B cell (primary cell): ENCODE measurements at places on chromosomes 13 and 19. TPM values are rescaled to one million over a fixed set of nuclear protein-coding genes. Genes with fewer than 3 reads are reported as not detected.

GRCh38 chr13:78137404-78138142, 218.9 kb upstream of the EDNRB start:
- H3K4me1 ChIP-seq: peaks cover 7% of the 10 kb centered on the region
- no peak overlapping the region for H3K27ac ChIP-seq
- H3K36me3 ChIP-seq: no peaks in the 10 kb centered on the region
- peak; percentile 65 for DNase-seq

DNA sequence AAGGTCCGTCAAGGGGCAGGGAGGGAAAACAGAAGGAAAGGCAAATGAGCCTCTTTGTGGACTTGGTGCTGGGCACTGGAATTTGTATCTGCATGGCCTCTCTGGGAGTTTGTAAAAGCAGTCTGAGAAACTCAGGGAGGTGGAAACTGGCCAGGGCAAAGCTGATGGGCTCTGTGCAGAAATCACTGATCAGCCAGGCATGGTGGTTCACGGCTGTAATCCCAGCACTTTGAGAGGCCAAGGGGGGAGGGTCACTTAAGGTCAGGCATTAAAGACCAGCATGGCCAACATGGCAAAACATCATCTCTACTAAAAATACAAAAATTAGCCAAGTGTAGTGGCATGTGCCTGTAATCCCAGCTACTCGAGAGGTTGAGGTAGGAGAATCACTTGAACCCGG, 369.9 kb upstream of the ZNF507 start:
- no peaks in the 10 kb centered on the region for H3K4me1 ChIP-seq
- H3K27ac ChIP-seq: no peak overlapping the region
- no peak overlapping the region for H3K4me3 ChIP-seq
- no peaks in the 10 kb centered on the region for H3K27me3 ChIP-seq
- DNase-seq: no peak

DNA sequence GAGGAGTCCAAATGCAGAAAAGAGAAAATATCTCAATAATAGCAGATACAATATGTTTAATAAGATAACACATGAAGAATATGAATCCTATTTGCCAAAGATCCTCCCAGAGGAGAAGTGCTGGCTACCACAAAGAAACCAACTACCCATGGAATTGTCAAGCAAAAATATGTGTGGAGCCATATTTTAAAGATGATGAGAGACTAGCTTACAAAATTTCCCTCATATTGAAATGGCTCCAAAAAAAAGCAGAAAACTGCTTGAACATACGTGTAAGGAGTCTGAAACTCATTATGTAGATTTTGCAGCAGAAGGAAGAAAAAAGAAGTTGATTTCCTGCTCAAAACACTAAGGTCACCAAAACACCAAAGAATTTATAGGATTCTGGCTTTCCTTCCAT, 94.2 kb downstream of the USP12 start:
- DNase-seq: no peak
- H3K27ac ChIP-seq: no peak overlapping the region
- no peaks in the 10 kb centered on the region for H3K27me3 ChIP-seq
- H3K4me1 ChIP-seq: no peaks in the 10 kb centered on the region
- H3K36me3 ChIP-seq: peaks cover 9% of the 10 kb centered on the region

GRCh38 chr19:8589177-8589714, 12.0 kb upstream of the MYO1F start:
- H3K4me1 ChIP-seq: peaks cover 17% of the 10 kb centered on the region
- H3K4me3 ChIP-seq: no peak overlapping the region
- H3K36me3 ChIP-seq: no peaks in the 10 kb centered on the region
- no peak overlapping the region for H3K27ac ChIP-seq
- peaks cover 27% of the 10 kb centered on the region for H3K27me3 ChIP-seq

DNA sequence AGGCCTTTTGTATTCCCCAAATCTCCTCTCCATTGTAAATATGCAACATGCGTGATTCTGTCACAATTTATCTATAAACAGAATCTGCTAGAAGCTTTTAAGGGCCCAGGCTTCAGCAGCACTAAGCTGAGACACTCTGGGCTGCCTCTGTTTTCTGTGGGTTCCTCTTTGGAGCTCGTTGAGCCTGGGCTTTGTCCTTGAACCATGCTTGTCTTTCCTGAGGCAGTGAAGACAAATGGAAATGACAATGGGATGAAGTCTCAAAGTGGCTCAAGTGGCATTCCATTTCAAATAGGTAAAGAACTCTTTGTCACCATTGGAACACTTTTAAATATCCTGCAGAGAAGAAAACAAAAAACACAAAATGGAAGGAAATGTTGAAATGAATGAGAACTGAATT, 40.3 kb downstream of the RASL11A start:
- no peaks in the 10 kb centered on the region for H3K36me3 ChIP-seq
- H3K27ac ChIP-seq: no peak overlapping the region
- H3K4me3 ChIP-seq: no peak overlapping the region

DNA sequence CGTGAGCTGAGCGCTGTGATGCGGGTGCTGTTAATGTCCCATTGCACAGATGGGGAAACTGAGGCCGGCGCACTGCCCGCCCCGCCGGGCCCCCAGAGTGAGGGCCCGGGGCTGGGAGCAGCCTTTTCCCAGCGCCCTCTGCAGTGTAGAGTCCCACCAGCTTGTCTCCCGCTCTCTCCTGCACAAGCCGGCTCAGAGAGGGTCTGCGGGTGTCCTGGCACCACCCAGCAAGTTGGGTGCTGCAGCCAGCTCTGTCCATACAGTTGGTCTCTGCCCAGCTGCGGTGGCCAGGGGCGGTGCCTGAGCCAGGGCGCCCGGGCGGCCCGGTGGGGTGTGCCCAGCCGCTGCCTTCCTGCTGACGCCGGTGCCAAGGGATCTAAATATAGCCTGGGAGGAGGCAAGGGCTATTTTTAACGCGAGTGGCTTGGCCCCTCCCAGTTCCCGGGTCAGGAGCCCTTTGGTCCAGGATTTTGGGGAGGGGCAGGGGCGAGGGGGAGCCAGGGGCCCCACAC, 19.3 kb downstream of the GADD45B start:
- H3K4me3 ChIP-seq: peak overlapping the region; percentile 12
- peaks cover 27% of the 10 kb centered on the region for H3K4me1 ChIP-seq
- H3K27me3 ChIP-seq: peaks cover 41% of the 10 kb centered on the region

DNA sequence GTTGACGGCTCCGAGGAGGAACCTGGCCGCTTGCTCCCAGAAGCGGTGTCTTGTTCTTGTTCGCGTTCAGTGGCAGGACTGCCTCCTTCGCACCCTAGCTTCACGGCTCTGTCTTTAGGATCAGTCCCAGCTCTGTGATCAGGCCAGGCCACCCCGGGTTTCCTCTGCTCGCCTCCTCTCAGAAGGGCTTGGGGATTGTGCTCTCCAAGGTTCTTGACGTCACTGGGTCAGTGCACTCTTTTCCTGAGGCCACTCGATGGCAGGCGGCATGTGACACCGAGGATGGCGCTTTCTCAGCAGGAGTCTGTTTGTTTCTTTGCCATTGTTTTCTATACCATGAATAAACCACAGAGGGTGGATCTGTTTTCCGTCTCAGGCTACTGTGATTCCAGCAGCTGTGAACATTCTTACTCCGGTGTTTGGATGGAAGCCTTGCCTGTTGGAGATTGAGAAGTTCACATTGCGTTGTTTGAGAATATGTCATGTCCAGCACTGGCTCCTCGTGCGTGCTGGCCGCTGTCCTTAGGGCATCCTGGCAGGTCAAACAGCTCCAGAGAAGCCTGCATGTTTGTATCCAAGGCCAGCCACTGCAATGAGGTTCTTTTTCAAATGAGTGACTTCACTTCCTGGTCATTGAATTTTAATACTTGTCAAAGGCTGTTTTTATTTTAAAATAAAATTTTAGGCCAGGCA, 44.5 kb downstream of the SLC7A9 start:
- no peaks in the 10 kb centered on the region for H3K36me3 ChIP-seq
- no peaks in the 10 kb centered on the region for H3K4me1 ChIP-seq
- H3K27ac ChIP-seq: no peak overlapping the region
- no peak overlapping the region for H3K4me3 ChIP-seq

DNA sequence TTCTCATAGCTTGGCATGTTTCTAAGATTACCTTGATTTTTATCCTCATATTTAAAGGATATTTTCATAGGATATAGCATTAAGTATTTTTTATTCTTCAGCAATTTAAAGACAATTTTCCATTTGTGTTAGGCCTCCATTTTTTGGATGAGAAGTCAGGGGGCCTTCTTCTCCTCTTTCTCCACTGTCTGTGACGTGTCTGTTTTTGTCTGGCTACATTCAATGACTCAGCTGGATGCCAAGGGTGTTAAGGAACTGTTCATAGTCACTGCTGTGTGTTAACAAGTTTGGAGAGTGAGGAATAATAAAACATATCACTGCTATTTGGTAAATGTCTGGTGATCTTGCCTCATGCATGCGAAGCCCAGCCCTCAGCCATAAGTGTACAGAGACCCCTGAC, 36.4 kb downstream of the ZNF582 start:
- no peaks in the 10 kb centered on the region for H3K4me1 ChIP-seq
- DNase-seq: no peak
- no peak overlapping the region for H3K4me3 ChIP-seq
- no peaks in the 10 kb centered on the region for H3K27me3 ChIP-seq

DNA sequence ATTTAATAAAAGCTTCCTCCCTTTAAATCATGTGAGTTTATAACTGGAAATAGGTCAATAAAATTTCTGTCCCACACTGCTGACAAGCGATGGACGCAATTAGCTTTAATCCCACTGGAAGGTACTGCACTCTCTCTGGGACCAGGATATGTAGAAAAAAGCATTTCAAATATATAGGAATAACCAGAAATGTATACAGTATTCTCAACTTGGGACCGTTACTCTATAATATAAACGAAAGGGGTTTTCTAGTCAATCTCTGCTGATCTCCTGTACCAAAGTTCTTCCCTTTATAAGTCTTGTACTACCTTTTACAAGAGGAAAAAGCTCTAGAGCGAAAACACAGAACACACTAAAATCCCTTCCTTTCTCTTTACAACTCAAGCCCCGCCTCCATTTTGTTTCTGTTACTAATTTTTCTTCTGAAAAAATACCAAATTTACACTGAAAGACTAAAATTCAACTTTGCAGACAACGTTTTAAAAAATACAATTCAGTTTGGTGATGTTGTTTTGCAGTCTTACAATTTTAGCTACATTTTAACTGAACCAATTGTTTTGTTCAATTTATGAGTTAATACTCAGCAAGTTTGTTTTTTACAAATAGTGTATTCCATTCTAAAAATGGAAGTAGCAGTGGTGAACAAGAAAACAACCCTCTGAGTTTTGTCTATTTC, 1.7 kb upstream of the USPL1 start:
- DNase-seq: peak; percentile 64
- H3K4me3 ChIP-seq: peak overlapping the region; percentile 98
- no peaks in the 10 kb centered on the region for H3K36me3 ChIP-seq
- no peaks in the 10 kb centered on the region for H3K27me3 ChIP-seq
- peaks cover 49% of the 10 kb centered on the region for H3K4me1 ChIP-seq

- H3K4me1 ChIP-seq: no peaks in the 10 kb centered on the region
- DNase-seq: no peak
- H3K4me3 ChIP-seq: no peak overlapping the region
- no peak overlapping the region for H3K27ac ChIP-seq
Measured at GRCh38 chr19:40539070-40539469, 37.6 kb upstream of the SHKBP1 start.

- no peaks in the 10 kb centered on the region for H3K36me3 ChIP-seq
- no peaks in the 10 kb centered on the region for H3K4me1 ChIP-seq
- H3K27ac ChIP-seq: no peak overlapping the region
- no peaks in the 10 kb centered on the region for H3K27me3 ChIP-seq
Measured at GRCh38 chr13:78976696-78977095, 317.7 kb upstream of the OBI1 start.

GRCh38 chr13:22278336-22278929, 607.6 kb downstream of the FGF9 start:
- no peak overlapping the region for H3K27ac ChIP-seq
- H3K4me1 ChIP-seq: no peaks in the 10 kb centered on the region
- no peaks in the 10 kb centered on the region for H3K27me3 ChIP-seq
- peak; percentile 75 for DNase-seq
- H3K36me3 ChIP-seq: no peaks in the 10 kb centered on the region
- H3K4me3 ChIP-seq: no peak overlapping the region

GRCh38 chr19:34363930-34364329, 1.1 kb upstream of the GPI start:
- no peaks in the 10 kb centered on the region for H3K27me3 ChIP-seq
- no peak for DNase-seq
- no peak overlapping the region for H3K4me3 ChIP-seq
- no peak overlapping the region for H3K27ac ChIP-seq
- H3K36me3 ChIP-seq: peaks cover 22% of the 10 kb centered on the region
- peaks cover 34% of the 10 kb centered on the region for H3K4me1 ChIP-seq

GRCh38 chr13:82614086-82614485, 1268.2 kb downstream of the SLITRK1 start:
- no peak overlapping the region for H3K27ac ChIP-seq
- H3K27me3 ChIP-seq: no peaks in the 10 kb centered on the region
- DNase-seq: no peak
- H3K4me3 ChIP-seq: no peak overlapping the region
- no peaks in the 10 kb centered on the region for H3K36me3 ChIP-seq
- H3K4me1 ChIP-seq: no peaks in the 10 kb centered on the region

DNA sequence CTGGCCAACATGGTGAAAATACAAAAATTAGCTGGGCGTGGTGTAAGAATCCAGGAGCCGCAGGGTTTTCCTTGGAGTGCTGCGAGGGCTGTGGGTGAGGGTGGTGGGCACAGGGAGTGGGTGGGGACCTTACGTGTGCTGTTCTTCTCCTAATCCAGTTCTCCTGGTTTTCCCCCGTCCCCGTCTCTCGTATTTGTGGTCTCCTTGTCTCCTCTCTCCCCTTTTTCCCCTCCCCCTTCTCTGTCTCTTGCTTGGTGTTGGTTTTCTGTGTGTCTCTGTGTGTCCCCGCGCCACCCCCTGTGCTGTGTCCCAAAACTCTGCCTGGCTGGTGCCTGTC, 1.7 kb downstream of the SELENOW start:
- DNase-seq: no peak
- H3K36me3 ChIP-seq: no peaks in the 10 kb centered on the region
- H3K27me3 ChIP-seq: no peaks in the 10 kb centered on the region
- peaks cover 19% of the 10 kb centered on the region for H3K4me1 ChIP-seq

Gene LILRA5
- 0.46 TPM in 1 of 2 replicates, not detected in the other for total RNA-seq

Gene ZNF681
- total RNA-seq: 6.2 and 8.5 TPM in 2 replicates

DNA sequence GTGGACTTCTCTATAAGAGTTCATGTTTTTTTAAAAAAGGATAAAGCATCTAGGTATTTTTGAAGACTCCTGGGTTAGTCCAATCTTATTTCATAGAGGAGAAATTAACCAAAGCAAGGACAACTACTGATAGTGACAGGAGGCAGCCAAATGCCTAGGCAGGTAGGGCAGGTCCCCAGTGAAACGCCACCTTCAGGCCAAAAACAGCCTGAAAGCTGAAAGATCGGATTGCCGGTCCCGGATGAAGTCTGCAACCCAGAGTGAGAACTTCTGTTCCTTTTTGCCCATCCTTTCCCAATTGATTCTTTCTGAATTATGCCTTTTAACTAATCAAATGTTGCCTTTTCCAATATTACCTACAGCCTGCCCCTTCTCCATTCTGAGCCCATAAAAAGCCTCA, 6.1 kb upstream of the GGACT start:
- no peaks in the 10 kb centered on the region for H3K4me1 ChIP-seq
- no peak for DNase-seq
- H3K27ac ChIP-seq: no peak overlapping the region
- H3K27me3 ChIP-seq: no peaks in the 10 kb centered on the region
- H3K4me3 ChIP-seq: no peak overlapping the region
- no peaks in the 10 kb centered on the region for H3K36me3 ChIP-seq
